Right atrium auricular region (tissue), 2 donors: ENCODE measurements at places on chromosomes 2 and 18.

DNA sequence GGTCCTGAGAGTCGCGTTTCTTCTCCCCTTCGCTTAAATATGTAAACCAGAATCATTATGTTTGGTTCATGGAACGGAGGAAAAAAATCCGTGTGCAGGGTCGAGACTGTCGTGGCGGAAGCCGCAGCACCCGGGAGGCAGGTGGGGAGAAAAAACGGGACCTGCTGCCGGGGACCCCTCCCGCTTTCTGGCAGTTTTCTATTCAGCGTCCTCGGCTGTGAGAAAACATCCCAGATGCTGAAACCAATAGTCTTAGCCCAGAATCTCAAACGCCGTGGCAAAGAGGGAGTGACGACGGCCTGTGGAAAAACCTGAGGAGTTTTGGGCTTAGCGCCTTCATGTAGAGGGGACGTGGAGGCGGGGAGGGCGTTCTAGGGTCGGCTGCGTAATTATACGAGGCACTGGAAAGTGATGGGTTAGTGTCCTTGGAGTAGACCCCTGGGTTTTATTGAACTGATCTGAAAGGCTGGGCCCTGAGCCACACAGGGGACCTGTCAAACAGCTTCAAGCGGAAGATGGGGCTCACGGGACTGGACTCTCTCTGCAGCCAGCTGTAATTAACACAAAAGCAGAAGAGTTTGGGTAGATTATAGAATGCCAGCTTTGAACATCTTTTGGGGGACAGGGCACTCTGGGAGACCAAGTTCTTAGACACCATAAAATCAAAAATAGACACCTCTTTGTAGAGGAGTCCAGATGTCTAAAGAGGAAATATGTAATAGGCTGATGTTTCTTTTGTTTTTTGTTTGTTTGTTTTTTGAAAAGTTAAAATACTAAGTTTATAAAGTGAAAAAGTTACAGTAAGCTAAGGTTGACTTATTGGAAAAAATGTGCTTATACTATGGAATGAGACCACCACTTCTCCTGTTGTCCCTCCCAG lies 834 bp upstream of the BUB1 start:
- no peaks in the 10 kb centered on the region for H3K27me3 ChIP-seq
- DNase-seq, result no peak
- H3K27ac ChIP-seq, result peak overlapping the region; percentile 91

DNA sequence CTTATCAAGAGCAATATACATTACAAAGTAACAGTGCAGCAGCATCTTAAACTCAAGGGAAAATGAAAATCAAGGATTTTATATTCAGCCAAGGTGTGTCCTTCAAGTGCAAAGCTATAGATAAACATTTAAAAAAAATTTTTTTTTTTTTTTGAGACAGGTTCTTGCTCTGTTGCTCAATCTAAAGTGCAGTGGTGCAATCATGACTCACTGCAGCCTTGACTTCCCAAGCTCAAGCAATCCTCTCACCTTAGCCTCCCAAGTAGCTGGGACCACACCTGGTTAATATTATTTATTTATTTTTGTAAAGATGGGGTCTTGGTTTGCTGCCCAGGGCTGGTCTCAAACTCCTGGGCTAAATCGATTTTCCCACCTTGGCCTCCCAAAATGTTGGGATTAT lies 9.0 kb downstream of the CDKL4 start:
- H3K4me3 ChIP-seq, result no peak overlapping the region
- no peaks in the 10 kb centered on the region for H3K4me1 ChIP-seq
- no peaks in the 10 kb centered on the region for H3K36me3 ChIP-seq
- H3K27me3 ChIP-seq, result no peaks in the 10 kb centered on the region
- no peak for DNase-seq
- H3K27ac ChIP-seq, result no peak overlapping the region

GRCh38 chr18:49949951-49950395 lies 136.6 kb upstream of the ACAA2 start:
- no peaks in the 10 kb centered on the region for H3K4me1 ChIP-seq
- DNase-seq, result no peak
- no peak overlapping the region for H3K27ac ChIP-seq
- H3K27me3 ChIP-seq, result no peaks in the 10 kb centered on the region
- H3K4me3 ChIP-seq, result no peak overlapping the region

DNA sequence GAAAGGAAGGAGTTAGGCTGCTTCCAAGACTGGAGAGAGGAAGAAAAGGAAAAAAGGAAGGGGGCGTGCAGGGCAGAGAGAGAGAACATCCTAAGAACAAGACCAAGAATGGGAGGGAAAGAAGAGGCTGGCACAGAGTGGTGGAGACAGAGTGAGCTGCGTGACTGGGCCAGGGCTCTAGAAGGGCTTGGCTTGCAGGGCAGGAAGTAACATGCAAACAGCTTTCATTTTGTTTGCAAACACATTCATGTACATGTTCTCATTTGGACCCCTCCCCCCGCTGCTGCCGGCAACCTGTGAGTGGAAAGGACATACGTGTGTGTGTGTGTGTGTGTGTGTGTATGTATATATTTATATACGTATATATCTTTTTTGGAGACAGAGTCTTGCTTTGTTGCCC lies 46.8 kb upstream of the DNMT3A start:
- H3K4me1 ChIP-seq, result no peaks in the 10 kb centered on the region
- peak; percentile 13 for DNase-seq
- no peak overlapping the region for H3K27ac ChIP-seq
- H3K27me3 ChIP-seq, result no peaks in the 10 kb centered on the region
- H3K4me3 ChIP-seq, result no peak overlapping the region

GRCh38 chr2:169585673-169586072 lies 1.5 kb downstream of the PPIG start:
- no peaks in the 10 kb centered on the region for H3K27me3 ChIP-seq
- H3K4me1 ChIP-seq, result no peaks in the 10 kb centered on the region
- H3K27ac ChIP-seq, result peak overlapping the region; percentile 96
- no peak for DNase-seq
- no peaks in the 10 kb centered on the region for H3K36me3 ChIP-seq

DNA sequence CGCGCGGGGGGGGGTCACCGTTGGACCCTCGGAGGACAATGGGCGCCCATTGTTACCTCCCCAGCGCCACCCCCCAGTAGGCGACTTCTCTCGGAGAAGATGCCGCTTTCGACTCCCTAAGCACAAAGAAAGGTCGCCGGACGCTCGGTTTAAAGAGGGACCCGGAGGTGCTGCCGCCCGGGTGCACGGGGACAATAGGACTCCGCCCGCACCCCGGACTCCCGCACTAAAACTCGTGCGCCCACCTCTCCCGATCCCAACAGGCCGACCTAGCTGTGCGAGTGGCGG lies 318 bp upstream of the CDC42EP3 start:
- H3K27ac ChIP-seq, result peak overlapping the region; percentile 99
- no peaks in the 10 kb centered on the region for H3K36me3 ChIP-seq
- H3K4me3 ChIP-seq, result peak overlapping the region; percentile 88
- peaks cover 27% of the 10 kb centered on the region for H3K4me1 ChIP-seq

GRCh38 chr2:69241664-69242514 lies 145.1 kb downstream of the GFPT1 start:
- H3K27ac ChIP-seq, result no peak overlapping the region
- H3K4me1 ChIP-seq, result no peaks in the 10 kb centered on the region
- no peak for DNase-seq
- H3K4me3 ChIP-seq, result no peak overlapping the region

DNA sequence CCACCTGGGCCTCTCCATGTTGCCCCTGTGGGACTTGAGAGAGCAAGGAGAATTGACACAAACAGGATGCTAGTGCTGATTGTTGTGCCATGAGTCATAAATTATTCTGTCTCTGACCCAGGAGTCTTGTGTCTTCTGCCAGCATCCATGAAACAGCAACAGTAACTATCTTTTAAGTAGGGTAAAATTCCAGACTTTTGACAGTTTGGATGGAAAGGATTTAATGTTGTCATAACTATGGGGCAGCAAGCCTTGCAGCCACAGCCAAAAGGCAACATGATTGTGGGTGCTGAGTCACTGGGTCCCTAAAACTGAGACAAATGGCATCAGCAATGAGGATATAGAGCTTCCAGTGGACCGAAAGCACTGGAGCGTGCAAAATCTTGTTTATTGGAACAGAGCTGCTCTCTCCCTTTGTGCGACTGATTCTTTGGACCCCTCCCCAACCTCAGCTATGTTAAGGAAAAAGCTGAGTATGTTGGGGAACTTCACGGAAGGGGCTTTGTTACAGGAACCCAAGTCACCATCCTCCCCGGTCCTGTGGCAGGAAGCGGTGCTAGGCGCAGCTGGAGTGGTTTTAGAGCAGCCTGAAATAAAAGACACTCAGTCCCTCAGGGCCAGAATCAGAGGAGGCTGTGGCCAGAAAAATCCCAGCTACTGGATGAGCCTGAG lies 9.6 kb upstream of the ITPRIPL1 start:
- no peak overlapping the region for H3K27ac ChIP-seq
- no peak for DNase-seq
- no peak overlapping the region for H3K4me3 ChIP-seq
- H3K4me1 ChIP-seq, result no peaks in the 10 kb centered on the region
- no peaks in the 10 kb centered on the region for H3K27me3 ChIP-seq

- no peaks in the 10 kb centered on the region for H3K36me3 ChIP-seq
- peaks cover 13% of the 10 kb centered on the region for H3K27me3 ChIP-seq
- DNase-seq, result no peak
- peaks cover 19% of the 10 kb centered on the region for H3K4me1 ChIP-seq
These were observed 1.9 kb downstream of the PIEZO2 start for GRCh38 chr18:11147371-11147951.

- H3K36me3 ChIP-seq, result no peaks in the 10 kb centered on the region
- peak overlapping the region; percentile 1 for H3K27ac ChIP-seq
- no peak overlapping the region for H3K4me3 ChIP-seq
- no peak for DNase-seq
- H3K27me3 ChIP-seq, result no peaks in the 10 kb centered on the region
These were observed 125.2 kb upstream of the COPS8 start for GRCh38 chr2:236960531-236960930.

DNA sequence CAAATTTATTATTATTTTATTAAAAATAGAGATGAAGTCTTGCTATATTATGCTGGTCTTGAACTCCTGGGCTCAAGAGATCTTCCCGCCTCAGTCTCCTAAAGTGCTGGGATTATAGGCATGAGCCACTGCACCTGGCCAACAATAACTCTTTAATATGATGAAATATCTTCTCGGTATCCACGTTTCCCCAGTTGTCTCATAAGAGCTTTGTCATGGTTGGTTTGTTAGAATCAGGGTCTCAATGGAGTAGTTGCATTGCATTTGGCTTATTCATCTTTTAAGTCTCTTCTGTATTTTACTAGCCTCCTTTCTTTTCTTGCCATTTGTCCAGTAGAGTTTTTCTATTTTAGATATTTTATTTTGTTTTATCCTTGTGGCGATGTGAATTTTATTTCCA lies 32.7 kb upstream of the DLX2 start:
- no peaks in the 10 kb centered on the region for H3K27me3 ChIP-seq
- no peaks in the 10 kb centered on the region for H3K36me3 ChIP-seq
- no peak for DNase-seq
- no peak overlapping the region for H3K4me3 ChIP-seq

DNA sequence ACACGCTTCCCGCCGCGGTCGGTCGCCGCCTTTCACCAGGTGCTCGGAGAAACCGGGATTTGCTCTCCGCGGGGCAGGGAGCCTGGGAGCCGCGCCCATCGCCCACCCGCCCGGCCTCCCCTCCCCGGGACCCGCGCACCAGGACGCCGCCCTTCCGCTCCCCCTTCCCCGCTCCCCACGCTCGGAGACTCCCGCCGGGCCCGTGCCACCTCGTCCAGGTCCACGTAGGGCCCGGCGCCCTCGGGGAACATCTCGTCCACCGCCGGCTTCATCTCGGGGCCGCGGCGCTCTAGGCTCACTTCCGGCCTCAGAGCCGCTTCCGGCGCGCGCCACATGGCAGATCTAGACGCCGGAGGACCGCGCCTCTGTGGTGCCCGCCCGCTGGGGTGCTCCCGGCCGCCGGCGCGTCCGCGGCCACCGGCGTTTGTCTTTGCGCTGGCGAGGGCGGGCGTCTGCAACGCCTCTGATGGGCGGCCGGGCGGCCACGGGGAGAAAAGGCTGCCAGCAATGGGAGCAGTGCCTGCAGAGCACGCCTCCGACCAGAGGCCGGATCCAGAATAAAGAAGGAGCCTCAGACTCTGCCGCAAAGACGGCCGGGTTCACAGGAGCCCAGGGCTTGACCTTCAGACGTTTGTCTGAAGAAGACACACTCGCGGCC lies at the start of gene COPS9:
TSS of gene COPS9 (minus strand) at position 293 of the 658 bp plus-strand sequence. CDS start at position 272, 21 bp downstream.
- peak; percentile 86 for DNase-seq
- H3K27ac ChIP-seq, result peak within 1 kb of the TSS; percentile 69
- peaks cover 23% of the 10 kb centered on the region for H3K36me3 ChIP-seq

- H3K4me1 ChIP-seq, result no peaks in the 10 kb centered on the region
- no peaks in the 10 kb centered on the region for H3K27me3 ChIP-seq
- H3K4me3 ChIP-seq, result no peak overlapping the region
- H3K27ac ChIP-seq, result no peak overlapping the region
- no peak for DNase-seq
These were observed 254.0 kb upstream of the POU3F3 start for GRCh38 chr2:104599787-104600510.

- no peaks in the 10 kb centered on the region for H3K4me1 ChIP-seq
- H3K4me3 ChIP-seq, result no peak overlapping the region
- H3K27ac ChIP-seq, result no peak overlapping the region
These were observed 11.7 kb downstream of the CXCR2 start for GRCh38 chr2:218137514-218137913.

DNA sequence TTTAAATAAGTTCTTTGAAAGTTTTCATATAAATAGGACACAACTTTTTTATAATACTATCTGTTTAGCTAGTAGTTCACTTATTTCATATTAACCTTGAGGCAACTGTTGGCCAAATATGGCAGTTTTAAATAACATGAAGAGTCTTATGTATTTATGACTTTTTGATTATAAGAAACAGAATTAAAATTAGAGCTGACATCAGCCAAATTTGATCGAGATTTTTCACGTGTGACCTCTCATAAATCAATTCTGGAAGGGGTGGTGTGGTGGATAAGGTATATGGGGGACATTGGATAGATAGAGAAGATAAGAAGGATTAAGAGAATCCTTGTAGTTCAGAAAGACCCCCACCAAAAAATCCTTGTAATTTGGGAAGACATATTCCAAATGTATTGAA lies 776.6 kb downstream of the LRRTM4 start:
- no peak overlapping the region for H3K4me3 ChIP-seq
- H3K36me3 ChIP-seq, result no peaks in the 10 kb centered on the region
- no peak for DNase-seq
- no peaks in the 10 kb centered on the region for H3K4me1 ChIP-seq
- no peak overlapping the region for H3K27ac ChIP-seq
